A549 treated with ZK216348 at 1 μM for 4 hours (cell line): ENCODE measurements at places on chromosomes 3 and 15. TPM values are rescaled to one million over a fixed set of nuclear protein-coding genes. Genes with fewer than 3 reads are reported as not detected.

The LOXL1 gene
- total RNA-seq: 0.34 to 1.7 TPM (median 0.55 TPM) in 5 replicates

The TATDN2 gene
- 30.1 to 40.3 TPM (median 34.6 TPM) in 5 replicates for total RNA-seq

The TGM5 gene
- not detected in 5 replicates for total RNA-seq

The ACTL6A gene
- total RNA-seq: 49.2 to 85.0 TPM (median 55.8 TPM) in 5 replicates
